Hematopoietic multipotent progenitor cell treated with erythropoietin and hydrocortisone succinate and interleukin-3 and kit ligand, for 17 days (in vitro differentiated cells): ENCODE measurements at places on chromosomes 6 and 20.

DNA sequence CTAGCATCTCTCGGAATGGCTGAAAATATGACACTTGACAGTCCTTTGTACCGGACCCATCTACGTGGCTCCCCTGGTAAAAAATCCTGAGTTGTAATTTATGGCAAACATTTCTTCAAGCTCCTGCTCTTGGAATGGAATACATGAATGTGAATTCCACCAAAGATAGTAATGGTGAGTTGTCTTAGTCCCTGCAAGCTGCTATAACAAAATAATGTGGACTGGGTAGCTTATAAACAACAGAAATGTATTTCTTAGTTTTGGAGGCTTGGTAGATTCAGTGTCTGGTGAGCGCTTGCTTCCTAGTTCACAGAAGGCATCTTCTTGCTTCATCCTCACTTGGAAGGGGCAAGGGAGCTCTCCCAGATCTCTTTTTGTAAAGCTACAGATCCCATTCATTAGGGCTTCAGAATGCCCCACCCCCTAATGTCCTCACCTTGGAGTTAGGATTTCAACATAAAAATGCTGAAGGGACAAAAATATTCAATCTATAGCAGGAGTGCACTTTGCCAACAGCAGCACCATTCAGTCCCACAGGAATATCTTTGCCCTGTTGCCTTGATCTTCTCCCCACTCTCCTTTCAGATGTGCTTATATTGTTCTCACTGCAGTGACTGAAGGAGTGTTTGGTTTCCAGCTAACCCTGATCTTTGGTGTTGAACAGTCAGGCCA lies 167.8 kb upstream of the HDAC2 start:
- no peak for DNase-seq

DNA sequence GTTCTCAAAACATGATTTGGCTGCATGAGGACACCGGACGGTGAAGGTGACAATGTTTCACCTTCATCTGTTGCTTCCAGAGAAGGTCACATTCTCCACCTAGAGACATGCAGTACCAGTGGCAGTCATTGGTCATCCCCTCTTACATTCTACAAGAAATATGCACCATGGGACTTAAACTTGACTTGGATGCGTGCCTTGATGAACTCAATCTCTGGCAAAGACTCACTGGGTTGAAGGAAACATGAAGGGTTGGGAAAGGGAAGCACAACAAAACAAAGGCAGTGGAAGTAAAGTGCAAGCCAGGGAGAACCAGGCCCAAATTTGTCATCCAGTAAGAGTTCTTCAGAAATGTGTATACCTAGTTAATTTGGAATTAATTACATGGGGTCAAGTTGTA lies 39.4 kb upstream of the ARMH2 start:
- no peak for DNase-seq

DNA sequence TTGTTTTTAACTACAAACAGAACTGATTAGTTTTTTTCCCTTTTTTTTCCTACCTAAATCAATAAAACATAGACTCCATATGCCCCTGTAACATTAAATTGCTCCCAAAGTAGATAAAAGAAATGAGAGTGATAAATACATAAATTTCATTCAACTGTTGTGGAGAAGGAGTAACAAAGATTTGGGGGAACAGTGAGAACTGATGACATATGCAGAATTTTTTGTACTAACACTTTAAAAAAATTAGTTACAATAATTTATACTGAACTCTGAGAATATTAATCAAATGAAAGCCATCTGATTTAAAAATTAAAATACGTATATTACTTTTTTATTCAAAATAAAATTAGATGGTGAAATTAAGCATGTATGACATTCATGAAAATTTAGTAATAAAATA lies 195.7 kb downstream of the COL19A1 start:
- DNase-seq = no peak

- no peak for DNase-seq
Observed at GRCh38 chr6:88882536-88882935, 80.9 kb downstream of the RNGTT start.

GRCh38 chr6:23969344-23969743 lies 156.7 kb upstream of the NRSN1 start:
- DNase-seq = no peak

DNA sequence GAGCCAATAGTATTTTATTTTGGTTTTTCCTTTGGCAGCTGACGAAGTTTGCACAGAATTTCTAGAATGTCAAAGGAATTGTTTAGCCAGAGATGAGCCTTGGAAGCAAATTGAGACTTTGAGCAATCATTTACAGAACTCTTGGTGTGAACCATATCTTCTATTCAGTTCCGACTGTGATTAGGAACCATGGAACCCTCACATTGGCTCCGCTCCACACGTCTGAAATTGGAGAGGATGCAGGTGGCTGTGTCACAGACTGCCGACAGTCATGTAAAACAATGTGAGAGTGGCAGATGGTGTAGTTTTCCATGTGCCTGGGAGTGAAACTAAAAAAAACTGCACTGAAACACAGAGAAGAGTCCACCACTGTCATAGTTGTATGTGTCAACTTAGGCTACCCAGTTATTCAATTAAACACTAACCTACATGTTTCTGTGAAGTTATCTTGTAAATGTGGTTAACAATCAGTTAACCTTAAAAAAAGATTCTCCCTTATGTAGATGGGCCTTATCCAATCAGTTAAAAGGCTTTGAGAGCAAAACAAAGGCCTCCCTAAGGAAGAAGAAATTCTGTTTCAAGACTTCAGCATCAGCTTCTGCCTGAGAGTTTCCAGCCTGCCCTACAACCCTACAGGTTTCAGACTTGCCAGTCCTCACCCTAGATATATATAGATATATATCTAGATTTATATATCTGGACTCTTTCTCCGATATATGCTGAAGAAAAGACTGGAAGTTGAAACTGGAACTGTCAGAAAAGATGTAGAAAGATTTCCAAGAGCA lies 3.3 kb upstream of the HMGN4 start:
- no peak for DNase-seq

DNA sequence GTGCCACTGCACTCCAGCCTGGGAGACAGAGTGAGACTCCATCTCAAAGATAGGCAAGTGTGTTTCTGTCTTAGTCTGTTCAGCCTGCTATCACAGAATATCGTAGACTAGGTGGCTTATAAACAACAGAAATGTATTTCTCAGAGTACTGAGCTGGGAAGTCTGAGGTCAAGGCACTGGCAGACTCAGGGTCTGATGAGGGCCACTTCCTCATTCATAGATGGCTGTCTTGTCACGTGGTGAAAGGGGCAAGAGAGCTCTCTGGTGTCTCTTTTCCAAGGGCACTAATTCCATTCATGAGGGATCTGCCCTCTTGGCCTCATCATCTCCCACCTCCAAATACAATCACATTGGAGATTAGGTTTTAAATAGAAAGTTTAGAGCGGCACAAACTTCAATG lies 95.6 kb upstream of the PHACTR3 start:
- no peak for DNase-seq

DNA sequence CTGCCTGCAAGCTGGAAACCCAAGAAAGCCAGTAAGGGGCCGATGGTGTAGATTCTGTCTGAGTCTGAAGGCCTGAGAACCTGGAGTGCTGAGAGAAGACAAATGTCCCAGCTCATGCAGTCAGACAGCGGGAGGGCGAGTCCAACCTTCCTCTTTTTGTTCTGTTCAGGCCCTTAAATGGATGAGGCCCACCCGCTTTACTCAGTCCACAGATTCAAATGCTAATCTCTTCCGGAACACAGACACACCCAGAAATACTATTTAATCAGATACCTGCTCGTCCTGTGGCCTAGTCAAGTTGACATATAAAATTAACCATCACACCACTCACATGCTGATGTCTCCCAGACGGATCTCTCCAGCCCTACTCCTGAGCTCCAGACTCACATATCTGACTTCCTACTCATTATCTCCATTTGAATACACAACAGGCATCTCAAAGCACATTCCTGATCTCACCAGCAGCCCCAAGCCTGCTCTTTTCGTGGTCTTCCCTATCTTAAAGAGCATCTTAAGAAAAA lies 26.7 kb upstream of the SRC start:
- no peak for DNase-seq

GRCh38 chr6:169236988-169237387 lies 16.7 kb downstream of the THBS2 start:
- no peak for DNase-seq

DNA sequence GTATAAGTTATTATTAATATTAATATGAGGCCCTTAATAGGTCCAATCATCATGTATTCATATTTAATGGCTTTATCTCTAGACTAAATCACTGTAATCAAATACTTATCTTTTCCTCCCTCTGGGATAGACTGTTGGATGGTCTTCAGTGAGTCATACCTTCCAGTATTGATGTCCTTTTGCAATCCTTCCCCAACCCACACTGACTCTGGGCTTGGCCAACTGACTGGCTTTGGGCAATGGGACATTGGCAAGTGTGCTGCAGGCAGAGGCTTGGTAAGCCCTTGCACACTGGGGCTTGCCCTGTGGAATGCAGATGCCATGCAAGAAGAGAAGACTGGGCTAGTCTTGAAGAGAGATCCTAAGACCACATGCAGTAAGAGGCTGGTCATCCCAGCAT lies 136.6 kb downstream of the CCDC170 start:
- DNase-seq = no peak

- DNase-seq = no peak
Observed at GRCh38 chr6:63609231-63609630, 26.4 kb upstream of the PHF3 start.

- DNase-seq = no peak
Observed at GRCh38 chr20:30598460-30599230, 658.8 kb upstream of the DEFB115 start.

- DNase-seq = no peak
Observed at GRCh38 chr6:87702589-87702945, 534 bp upstream of the AKIRIN2 start.

DNA sequence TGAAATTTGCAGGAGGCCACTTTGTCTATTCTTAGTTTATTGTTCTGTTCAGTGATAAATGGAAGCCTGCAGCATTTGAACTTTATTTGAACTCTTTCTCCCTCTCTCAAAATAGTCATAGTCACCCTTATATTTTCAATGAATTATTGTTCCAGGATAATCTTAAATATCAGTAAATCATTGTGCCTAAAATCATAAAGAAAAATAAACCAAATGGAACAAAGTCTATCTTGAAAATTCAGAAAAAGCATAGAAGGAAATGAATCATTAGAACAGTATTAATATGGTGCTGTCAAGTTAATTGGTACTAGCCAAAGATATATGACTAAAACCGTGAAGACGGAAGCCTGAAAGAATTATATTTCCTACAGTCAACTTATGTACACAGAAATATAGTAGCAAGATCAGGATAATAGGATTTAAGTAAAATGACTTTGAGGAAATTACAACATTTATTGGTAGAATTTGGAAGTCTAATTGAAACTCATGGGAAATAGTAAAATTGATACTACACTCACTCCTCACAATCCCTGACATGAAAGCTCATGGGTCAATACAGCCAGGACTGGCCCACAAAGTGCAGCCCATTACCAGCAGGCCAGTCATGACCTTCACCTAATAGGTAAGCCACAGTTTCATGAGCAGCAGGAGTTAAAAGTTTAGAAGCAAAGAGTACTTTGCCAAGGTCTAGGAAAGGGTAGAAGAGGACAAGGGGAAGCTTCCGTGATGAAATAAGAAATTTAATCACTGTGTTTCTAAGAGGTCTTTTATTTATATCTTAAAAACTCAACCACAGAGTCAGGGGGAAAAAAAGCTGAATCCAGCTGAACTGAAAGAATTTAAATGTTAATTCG lies 119.9 kb upstream of the ENPP5 start:
- DNase-seq = no peak

DNA sequence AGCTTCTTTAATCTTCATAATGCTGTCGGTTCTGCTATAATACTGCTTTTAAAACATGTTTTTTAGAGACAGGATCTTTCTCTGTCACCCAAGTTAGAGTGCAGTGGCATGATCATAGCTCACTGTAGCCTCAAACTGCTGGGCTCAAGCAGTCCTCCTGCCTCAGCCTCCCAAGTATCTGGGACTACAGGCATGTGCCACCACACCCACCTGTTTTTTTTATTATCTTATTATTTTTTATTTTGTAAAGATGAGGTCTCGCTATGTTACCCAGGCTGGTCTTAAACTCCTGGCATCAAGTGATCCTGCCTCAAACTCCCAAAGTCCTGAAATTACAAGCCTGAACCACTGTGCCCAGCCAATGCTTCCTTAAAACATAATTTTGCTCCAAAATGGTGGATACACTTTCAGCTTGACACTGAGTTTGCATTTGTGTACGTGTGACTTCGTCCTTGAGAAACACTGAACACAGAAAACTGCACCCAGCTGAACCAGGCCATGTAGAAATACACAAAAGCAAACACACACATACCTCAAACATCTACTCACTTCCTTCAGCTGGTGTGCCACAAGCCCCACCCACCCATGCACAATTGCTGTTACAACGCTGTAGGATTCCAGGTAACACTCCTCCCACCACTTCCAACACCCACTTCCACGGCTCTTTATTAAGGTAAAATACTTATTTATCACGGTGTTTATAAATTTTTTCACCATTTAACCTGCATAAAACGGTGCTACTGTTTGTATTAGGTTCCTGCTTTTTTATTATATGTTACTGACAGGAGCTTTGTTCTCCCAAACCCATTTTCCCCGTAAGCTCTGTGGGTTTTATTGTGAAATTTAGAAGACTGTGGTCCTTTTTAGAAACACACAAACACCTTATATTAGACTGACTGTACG lies 109.1 kb downstream of the TSHZ2 start:
- no peak for DNase-seq

DNA sequence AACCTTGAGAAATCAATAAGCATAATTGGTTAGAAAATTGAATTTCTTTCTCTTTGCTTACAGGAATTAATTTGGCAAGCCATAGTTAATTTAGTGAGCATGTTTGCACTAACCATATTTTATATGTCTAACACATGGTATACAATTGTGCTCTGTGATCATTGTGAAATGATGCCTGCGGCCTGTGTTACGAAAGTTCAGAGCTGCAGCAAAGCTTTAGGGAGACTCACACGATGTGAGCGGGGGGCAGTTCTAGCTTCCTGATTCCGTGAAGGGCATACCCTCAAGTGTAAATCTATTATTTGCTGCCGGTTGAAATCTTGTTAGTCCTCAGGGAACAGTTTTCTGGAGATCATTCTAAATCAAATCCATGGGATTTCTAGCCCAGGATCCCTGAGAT lies 25.5 kb upstream of the ADTRP start:
- no peak for DNase-seq

- DNase-seq = no peak
Observed at GRCh38 chr6:21804941-21805610, 211.5 kb downstream of the SOX4 start.

- no peak for DNase-seq
Observed at GRCh38 chr6:37039958-37040357, 34.5 kb downstream of the FGD2 start.

DNA sequence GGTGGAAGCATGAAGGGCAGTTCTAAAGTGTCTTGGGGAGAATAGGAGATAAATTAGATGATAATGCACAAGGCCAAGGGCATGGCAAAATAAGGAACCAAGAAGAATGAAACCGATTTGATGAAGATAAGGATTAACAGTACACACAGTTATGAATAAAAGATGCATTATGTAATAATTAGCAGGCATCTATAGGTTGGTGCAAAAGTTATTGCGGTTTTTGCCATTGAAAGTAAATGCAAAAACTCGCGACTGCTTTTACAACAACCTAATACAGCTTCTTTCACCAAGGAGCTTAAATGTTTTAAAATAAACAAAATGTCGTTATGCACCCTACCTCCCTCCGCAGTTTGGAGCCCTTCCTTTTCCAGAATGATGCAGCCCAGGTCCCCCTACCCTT lies 29.0 kb downstream of the MAS1 start:
- no peak for DNase-seq
